ENCODE measurements at places on chromosomes 3 and 15.

DNA sequence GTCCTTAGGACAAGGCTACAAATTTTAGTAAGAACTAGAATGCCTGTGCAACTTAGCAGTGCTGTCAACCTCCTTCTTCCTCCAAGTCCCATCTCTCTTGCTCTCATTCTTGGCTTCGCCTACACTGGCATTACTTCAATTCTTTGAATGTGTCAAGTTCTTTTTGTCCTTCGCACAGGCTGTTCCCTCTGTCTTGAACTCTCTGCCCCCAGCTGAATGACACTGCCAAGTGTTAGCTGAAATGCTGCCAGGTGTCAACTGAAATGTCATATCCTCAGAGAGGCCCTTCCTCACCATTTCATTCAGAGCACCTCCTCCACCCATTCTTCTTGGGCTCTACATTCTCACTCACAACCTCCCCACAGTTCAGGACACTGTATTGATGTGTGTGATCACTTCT lies 48.8 kb upstream of the PSMD6 start:
- no peak for DNase-seq

DNA sequence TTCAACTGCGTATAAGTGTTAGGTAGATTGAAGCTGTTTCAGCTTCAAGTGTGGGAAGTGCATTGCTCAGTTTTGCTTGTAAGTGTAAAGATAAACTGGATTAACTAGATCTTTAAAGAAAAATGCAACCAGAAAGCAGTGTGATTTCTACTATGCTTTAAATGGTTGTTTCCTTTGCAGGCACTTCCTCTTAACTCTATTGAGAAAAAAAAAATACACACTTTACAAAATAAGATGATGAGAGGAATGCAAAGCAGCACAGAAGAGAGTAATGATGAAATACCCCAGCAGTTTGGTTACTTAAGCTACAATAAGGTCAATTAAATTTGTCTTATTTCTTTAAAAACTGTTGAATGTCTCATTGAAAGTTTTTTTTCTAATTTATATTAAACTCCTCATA lies 40.8 kb downstream of the DPH6 start:
- no peak for DNase-seq

- no peak for DNase-seq
Measured at GRCh38 chr3:153277029-153277428, 115.0 kb downstream of the RAP2B start.

- peak; percentile 54 for DNase-seq
Measured at GRCh38 chr15:90062023-90062442, 40.2 kb downstream of the IDH2 start.

DNA sequence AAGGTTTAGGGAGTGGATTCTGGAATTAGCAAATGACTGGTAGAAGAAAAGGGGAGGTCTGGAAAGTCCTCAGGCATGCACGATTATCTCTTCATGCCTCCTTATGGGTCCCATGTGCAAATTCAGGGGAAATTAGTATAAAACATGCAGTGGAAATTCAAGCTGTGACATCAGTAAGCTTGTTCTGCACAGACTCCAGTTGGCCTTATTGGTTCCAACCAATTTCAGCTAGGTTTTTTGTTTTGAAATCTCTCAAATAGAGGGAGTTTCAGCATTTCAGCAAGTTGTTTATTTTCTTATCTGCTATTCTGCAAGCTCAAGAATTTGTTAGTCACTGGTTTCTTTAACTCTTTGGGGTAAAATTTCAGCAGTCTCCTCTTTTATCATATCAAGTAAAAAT lies 774 bp upstream of the TMCO5A start:
- no peak for DNase-seq

DNA sequence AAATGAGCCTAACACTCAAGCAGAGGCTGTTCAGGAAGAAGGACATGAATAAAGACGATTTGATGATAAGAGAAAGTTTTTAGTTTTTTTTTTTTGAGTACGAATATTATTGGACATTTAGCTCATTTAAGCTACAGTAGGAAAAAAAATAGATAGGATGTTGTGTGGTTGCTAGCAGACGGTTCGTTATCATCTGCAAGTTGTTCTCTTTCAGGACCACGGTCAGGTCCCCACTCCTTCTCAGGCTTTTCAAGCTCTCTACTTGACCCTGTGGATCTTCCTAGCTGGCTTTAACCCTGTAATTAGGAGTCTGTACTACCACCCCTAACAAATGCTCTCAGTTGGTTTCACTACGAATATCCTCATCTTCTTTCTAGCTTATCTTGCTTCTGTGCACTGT lies 1.1 kb downstream of the KCNH8 start:
- DNase-seq, result no peak

DNA sequence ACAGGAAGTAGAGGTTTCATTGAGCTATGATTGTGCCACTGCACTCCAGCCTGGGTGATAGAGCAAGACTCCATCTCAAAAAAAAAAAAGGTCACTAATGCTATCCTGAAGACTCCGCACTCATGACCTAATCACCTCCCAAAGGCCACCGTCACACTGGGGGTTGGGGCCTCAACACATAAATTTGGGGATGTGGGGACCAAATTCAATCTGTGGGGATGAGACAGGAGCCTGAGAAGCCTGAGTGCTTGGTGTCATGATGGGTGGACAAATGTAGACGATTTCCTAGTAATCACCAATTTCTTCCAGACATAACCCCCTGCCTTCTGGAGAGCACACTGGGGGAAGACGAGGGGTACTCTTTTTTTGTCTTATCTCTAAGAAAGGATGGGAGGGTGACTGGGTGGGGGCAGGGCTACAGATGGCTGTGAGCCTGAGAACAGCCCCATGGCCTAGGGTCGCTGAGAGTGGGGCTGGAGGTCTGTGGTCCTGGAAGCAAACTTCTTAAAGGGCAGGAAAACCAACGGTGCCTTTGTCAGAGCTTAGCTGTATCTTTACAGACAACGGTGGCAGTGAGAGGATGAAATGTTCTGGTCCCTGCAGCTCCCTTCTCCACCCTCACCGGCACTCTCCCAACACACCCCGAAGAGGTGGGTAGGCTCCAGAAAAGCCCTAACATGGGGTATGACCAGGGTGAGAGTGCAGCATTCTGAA lies 16.6 kb upstream of the KLF13 start:
- DNase-seq, result no peak

DNA sequence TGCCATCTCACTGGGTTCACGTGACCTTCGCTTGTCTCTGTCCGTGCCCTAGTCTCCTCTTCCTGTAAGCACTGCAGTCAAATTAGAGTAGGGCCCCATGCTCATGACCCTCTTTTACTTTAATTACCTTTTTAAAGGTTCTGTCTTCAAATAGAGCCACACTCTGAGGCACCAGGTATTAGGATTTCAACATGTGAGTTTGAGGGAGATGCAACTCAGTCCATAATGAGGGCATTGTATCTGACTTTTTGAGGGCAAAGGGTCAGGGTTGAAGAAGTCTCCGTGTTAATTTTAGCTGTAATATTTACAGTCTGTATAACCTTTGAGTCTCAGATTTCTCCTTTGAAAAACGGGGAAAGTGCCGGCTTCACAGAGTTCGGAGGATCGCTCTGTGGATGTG lies 82.9 kb downstream of the CHRNA7 start:
- no peak for DNase-seq

GRCh38 chr3:128420720-128421438 lies 45.8 kb downstream of the DNAJB8 start:
- DNase-seq, result no peak

DNA sequence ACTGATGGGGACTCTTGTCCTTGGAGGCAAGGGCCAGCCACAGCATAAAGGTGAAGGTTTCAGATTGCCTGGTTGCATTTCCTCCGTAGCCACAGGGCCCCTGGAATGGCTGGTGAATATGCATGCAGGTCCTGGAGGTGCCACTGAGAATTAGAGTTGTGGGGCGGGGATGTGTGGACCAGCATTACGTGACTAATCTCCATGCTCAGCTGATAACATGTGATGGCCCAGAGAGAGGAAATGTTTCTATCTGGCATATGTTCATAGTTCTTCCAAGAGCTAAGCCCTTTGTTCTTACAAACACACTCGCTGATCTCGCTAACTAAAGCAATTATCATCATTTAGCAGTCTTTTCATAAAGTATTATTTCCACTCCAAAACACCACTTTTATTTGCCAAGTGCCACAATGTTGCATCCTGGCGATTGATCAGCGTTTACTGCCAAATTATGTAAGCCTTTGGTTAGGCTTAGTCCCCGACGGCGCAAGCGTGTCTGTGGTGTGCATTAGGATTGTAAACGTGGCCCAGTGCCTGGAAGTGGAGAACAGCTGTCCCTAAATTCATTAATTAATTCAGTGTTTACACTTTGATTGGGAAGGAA lies 55.9 kb downstream of the CGNL1 start:
- no peak for DNase-seq

DNA sequence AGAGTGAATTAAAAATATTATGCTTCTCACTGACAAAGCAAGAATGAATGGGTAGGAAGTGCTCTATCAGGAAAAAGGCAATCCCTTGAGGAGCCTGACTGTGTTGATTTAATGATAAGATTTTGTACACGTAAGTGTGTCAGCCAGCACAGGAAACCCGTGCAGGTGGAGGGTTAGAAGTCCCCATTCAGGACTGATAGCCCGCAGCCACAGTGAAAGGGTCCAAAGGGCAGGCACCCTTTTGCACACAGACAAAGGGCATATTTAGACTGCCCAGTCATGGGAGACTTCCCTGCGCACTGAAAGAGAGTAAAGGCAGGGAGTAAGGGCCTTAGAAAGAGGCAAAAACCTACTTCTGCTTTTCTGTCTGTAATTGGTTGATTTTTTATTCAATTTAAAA lies 26.4 kb upstream of the SKIL start:
- no peak for DNase-seq

All from left ventricle myocardium inferior (tissue), 1 donor.